NCI-H1092 treated with DMSO at 0.1 percent for 48 hours (cell line): ENCODE measurements at places on chromosomes 5 and 9.

GRCh38 chr5:155983954-155984353 is 343.0 kb upstream of the SGCD start:
- DNase-seq, result no peak

DNA sequence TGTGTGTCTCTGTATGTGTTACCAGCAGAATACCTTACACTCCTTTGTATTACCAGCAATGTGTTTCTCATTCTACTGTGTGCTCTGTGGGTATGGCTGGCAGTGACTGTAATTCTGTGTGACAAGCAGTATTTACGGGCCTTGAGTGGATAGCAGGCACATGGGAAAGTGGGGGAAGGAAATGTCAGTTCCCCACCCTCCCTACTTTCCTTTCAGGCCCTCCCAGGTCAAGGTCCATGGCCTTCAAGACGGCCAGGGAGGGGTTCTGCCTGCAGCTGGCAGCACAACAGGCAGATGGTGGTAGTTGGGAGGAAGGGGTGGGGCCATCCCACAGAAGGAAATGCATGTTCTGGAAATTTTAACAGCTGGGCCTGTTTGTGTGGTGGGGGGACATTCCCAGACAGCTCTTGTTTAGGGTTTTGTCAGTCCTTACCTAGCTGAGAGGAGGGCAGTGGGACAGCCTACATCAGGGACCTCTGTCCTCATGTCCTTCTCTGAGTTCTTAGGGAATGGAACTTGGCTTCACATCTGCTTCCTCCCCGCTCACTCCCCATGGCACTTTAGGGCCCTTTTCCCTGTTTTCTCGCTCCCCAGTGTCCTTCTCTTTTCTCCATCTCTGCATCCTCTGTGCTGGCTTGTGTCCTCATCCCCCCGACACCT is 14.6 kb upstream of the TNIP1 start:
- no peak for DNase-seq

- DNase-seq, result no peak
These were observed 147.4 kb upstream of the LRRTM2 start for GRCh38 chr5:139022528-139022927.

DNA sequence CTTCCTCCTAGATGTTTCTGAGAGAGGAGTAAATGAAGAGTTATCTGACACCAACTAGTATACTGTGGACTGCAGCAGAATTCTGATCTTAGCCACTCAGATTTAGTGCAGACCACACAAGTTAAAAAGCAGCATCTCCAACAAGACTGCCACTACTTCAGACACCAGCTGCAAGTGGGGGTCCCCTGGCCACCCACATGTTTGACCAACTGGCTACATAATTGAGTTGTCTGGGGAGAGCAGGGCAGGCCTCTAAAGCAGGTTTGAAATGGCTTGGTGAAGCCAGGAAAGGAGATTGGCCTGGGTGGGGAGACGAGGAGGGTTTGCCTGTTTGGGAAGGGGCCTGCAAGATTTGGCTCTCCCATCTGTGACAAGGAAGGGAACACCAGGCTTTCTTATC is 40.5 kb upstream of the FAM81B start:
- DNase-seq, result no peak

- no peak for DNase-seq
These were observed 104.3 kb upstream of the MAP3K1 start for GRCh38 chr5:56710826-56711590.

DNA sequence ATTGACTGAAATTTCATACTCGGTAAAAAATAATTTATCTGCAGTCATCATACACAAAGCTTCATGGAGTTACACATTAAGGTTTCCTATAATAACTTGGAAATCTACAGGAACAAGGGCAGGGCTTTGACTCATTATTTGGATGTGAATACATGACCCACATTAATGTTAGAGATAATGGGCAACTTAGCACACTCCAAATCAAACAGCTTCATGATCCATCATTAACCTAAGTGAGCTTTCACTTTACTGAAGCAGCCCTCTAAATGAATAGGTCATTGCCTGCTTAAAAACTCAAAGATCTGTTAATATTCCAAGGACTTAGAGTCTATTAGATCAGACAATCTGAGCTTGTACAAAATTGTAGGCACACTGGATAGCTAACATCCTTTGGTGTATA is 9.0 kb downstream of the CDH12 start:
- peak; percentile 39 for DNase-seq

DNA sequence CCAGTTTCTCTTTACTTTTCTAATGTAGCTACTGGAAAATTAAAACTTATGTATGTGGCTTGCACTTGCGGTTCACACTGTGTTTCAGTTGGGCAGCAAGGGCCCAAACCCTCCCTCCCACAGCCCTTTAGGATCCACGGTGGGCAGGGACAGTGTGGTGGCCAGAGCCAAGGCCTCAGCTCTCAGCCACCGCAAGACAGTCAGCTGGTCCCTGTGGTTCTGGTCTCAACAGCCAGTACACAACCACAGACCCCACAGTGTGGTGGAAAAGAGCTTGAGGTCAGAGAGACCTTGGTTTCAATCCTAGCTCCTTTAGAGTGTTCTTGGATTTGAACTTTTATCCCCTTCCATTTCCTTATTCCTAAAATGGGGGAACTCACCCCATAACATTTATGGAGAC is 153.0 kb upstream of the SMIM23 start:
- no peak for DNase-seq

GRCh38 chr5:151259931-151260330 is 6.9 kb downstream of the GM2A start:
- no peak for DNase-seq

GRCh38 chr9:83270116-83270515 is 207.2 kb upstream of the RASEF start:
- DNase-seq, result no peak

DNA sequence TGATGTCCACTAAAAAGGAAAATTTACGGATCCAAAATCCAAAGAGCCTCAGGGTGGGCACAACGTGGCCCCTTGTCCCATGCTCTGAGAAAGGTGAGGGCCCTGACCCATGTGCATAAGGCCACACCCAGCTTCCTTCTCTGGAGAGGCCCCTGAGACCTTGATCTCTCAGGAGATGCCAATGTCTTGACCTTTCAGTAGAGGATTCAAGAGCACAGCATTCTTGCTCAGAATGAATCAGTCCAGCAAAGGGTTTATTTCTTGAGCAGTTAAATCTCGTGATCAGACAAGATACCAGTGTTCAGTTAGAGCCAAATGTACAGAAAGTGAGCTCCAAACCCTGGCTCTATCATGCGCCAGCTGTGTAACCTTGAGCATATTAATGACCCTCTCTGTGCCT is 115.9 kb upstream of the DAPK1 start:
- no peak for DNase-seq

DNA sequence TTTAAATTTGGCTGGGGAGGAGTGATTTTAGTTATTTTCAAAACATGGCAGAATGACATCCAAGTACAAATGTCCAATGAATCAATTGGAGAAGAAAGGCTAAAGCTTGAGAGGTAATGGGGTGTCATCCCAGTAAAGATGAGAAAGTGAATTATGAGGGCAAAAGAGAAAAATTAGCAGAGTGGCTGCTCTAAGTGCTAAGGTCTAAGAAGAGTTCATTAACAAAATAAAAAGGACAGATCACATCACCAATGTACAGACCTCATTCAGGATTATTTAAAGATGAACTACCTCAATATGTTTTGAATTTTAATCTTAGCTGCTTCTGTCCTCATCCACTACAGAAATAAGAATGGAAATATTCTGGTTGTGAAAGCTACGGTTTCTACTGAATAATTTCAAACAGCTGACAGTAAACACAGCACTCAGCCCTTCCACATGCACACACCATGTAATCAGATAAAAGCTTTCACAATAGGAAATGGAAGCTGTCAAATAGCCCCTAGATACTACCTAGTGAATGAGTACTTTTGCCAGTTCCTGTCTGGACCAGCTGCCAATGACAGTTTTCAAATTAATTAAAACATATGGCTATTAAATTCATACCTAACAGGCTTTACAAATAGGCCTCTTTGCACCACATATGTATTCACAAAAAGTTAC is 171.5 kb downstream of the SSBP2 start:
- DNase-seq, result peak; percentile 64

- no peak for DNase-seq
These were observed 653.0 kb downstream of the MTRR start for GRCh38 chr5:8521991-8522390.

- DNase-seq, result no peak
These were observed at the start of gene MSMP for GRCh38 chr9:35754264-35754663. Gene MSMP (minus strand): TSS chr9:35754276. CDS start chr9:35754129, 147 bp downstream.

DNA sequence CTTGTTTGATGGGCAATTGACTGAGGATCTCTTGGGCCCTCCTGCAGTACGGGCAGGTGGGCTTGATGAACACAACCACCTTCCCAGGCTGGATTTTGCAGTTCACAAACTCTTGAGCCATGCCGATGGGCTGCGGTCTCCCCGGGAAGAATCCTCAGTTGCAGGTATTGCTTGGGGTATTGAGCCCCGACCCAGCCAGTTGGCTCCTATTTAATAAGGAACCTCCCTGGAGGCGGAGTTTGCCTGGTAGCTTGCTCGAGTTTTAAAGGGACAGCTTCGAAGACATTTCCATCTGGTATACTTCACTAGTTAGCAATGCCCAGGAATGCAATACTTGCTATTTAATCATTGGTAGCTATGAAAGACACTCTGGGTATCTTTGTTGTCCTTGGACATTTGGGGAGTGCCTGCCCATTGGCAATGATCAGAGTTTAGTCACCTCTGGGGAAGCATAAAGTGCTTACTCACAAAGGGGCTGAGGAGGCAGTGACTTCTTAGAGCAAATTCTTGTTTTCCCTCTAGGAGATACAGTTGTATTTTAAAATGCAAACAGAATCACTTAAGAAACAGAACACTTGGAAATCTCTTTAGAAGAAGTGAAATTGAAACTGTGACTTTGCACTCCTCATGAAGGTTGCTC is at the start of gene GLRX:
Gene GLRX, minus strand, starts transcription at position 185 of the 640 bp plus-strand sequence. Its CDS starts 64 bp downstream, at position 121.
- DNase-seq, result peak; percentile 3

- no peak for DNase-seq
These were observed 51.7 kb downstream of the EPB41L4A start for GRCh38 chr5:112367400-112367799.

DNA sequence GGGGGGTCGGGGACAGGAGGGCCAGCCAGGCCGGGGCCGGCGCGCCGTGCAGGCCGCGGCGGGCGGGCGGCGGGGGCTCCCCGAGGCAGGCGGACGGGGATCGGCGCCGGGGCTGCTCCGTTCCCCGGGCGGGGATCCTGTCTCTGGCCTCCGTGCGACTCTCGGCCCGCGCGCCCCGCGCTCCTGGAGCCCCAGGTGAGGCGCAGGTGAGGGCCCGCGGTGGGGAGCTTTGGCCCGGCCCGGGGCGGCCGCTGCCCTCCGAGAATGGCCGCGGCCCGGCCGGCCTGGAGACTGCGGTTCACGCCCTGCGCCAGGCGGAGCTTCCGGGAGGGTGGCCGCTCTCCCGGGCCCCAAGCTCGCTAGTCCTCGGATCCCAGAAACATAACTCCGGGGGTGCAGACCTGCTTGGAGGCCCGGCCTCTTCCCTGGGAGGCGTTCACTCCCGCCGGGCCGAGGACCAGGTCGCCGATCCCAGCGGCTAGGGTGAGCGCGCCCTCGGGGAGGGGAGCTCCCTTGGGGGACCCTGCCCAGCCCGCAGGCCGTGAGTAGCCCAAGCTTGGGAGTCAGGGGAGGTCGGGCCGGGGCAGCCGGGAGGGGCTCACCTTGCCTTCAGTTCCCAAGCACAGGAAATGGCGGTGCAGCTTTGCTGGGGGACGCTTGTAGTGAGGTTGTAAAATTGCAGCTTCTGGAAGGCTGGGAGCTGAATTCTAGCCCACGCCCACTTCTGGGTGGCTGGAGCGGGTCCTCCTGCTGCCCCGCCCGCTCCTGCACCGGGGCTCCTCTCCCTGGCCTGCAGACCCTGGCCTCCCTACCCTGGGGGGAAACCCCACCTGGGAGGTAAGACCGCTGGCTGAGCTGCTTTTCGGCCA is 723 bp downstream of the PPP1R26 start:
- no peak for DNase-seq

DNA sequence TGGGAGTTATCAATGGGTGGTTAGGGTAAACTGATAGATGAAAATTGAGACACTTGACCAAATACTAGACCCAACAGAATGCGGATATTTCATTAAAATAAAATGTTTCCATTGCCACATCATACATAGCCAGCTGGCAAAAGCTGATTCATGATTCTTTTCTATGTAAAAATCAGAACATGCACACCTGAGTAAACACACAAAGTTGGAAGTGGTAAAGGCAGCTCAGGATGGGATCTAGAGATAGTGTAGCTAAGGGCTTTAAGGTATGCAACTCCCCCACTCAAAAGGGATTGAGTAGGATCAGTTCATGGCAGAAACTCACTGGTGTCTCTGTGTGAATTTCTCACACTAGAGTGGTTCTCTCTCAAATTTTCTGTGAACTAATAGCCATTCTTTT is 541.1 kb upstream of the GRAMD2B start:
- no peak for DNase-seq

DNA sequence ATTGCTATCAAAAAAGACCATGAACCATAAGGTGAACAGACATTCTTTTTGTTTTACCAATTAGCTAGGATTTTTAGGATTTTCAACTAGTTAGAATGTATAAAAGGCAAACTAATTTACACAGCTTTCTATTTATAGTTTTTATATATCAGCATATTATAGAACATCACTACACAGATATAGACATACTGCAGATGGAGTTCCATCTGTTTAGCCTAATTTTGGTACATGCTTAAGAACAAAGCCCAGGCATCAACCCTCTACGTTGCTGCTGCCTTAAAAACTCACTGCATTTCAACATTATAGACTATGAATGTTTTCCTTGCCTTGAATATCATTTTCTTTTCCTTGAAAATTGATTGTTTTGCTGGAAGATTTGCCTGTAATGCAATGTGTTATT is 2227.5 kb upstream of the C9orf72 start:
- no peak for DNase-seq

DNA sequence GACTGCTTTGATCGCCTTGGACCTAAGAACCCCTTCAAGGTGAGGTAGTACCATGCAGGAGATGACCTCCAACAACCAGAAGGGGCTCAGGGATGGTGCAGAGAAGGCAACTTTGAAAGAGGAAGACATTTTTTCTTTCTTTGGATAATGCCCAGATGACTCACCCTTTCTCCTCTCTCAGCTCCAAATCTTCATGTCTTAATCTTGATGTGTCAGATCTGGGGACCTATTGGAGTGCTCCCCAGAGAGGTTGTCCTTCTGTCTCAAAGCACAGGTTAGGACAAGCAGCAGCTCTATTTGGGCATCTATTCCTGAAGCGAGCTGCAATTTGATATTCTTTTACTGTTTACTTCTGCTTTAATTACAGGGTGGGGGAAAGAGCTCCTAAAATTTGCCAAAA is 229.9 kb upstream of the MAP3K1 start:
- DNase-seq, result no peak

- peak; percentile 93 for DNase-seq
These were observed 244.8 kb downstream of the MPDZ start for GRCh38 chr9:13034694-13035002.

DNA sequence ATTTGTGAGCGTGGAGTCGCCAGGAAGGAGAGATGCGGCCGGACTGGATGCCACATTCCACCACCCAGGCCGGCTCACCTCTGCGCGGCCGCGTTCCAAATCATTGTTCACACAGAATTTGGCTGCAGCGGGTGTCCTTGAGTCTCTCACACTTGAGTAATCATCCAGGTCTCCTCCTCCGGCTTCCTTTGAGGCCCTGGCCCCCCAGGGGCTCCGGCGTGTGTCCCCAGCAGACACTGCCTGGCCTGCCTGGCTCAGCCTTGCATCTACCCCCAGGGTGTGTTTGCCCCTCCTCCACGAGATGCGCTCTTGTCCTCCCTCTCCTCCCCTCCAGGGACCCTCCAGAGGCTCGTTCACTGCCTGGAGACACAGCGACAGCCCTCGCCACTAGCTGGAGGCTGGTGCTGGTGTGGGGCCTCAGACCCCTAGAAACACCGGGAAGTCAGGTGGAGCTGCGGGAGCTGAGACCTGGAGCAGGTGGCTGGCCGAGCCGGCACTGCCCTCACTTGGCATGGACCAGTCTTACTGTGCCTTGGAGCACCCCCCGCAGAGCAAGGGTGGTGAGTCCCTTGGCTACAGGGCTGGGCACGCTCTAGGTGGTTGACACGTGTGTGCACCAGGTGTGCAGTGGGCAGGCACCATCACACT is 7.0 kb upstream of the SLC9A3 start:
- DNase-seq, result no peak
